ENCODE measurements at places on chromosomes 2 and 18.
A peak's percentile ranks its signal among the peaks of the same experiment; 100 is the strongest.

GRCh38 chr2:74849228-74849892 is 15.4 kb downstream of the HK2 start:
- DNase-seq, result peak; percentile 36

DNA sequence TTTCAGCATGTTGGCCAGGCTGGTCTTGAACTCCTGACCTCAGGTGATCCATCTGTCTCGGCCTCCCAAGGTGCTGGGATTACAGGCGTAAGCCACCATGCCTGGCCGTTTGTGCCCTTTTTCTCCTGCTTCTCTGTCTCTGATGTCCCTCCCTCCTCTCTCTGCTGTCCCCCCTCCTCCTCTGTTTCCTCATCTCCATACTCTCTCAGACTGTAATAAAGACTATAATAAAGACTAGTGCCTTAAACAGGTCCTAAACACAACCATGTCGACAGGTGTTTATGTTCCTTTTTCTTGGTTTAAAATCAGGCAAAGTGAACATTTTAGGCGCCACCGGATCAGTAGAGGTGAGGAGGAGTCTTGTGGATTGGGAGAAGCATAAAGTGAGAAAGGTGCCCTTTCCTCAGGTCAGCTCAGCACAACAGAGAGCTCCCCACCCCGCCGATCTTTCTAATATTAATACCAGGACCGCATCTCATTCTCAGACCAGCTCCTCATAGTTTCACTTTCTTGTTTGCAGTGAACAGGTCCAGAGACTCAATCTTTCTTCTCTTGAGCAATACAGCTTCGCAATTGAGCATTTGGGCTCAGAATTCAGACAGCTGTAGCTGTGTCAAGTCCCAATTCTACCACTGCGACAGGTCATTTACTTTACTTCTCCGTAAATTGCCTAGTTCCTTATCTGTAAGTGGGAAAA is 23.7 kb downstream of the TIMM21 start:
- no peak for DNase-seq

DNA sequence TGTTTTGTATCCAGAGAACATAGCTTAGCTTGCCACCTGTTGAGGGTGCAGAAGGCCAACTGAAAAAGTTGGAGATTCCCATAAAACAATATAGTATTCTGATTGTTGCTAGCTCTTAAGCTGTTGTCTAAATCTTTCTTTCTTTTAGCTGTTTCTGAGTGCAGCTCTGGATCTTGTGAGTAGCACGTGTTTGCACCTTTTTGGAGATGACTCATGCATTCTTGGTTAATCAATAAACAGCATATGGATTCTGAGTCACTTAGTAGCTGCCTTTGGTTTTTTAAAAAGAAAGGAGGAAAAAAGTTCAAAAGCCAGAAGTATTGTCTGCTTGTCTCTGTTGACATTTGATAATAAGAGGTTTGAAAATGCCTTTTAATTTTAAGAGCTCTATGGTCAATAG is 483.0 kb upstream of the FSIP2 start:
- DNase-seq, result no peak

DNA sequence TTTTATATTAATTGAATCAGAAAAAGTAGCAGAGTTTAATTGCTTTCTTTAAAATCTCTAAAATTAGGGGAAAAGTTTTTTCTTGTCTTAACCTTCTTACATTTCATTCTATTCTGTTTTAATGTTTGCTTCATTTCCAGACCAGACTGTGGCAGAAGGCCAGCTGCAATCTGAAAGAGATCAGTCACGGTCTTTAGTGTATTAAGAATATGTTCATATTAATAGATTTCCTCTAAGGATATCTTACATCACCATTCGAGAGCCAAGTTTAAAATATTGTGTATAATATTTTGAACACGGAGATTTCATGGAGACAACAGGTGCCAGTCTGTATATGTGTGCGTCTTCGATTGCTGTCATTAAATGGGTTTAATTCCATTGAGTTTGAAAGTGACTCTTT is 230.9 kb upstream of the ZSWIM2 start:
- DNase-seq, result no peak

DNA sequence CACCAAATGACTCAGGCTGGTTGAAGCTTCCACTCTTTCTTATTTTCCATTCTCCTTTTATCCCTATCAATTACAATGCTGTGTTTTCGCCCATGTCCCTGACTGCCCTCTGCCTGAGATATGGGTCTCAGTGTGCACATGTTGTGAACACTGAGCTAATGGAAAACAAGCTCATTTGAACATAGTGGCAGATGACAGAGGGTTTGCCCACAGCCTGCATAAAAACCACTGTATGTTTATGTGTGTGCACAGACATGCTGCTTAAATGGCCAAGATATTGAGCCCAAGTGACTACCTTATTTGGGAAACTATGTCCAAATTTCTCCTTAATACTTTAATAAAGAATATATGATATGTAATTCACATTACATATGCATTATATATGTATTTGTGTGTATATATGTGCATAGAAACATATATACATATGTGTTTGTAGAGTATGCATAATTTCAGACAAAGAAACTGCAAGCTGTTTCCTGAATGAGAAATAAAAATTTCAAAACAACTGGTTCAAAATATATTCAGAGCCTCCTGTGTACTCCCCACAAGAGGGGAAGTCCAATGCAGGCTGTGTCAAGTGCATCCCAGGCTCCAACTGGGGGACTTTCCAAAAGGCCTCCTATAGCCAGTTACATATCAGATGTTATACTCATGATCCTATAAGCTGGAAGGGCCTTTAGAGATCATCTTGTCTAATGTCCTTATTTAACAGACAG is 92.7 kb upstream of the CD302 start:
- no peak for DNase-seq

DNA sequence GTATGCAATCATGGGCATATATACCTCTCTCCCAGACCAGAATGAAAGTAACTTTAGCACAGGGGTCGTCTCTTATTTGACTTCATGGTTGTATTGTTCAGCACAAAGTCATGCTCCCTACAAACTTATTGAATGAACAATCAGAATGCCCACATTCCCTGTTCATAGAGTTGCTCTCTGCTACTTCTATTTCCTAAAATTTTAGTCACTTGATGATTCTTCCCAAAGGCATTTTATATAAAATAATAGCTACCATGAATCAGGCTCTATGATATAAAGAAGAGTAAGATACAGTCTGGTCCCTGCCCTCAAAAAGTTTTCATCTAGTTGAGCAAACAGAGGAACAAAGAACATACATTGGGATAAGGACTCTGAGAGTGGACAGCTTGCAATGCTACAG is 162.2 kb downstream of the SLC39A10 start:
- DNase-seq, result no peak

DNA sequence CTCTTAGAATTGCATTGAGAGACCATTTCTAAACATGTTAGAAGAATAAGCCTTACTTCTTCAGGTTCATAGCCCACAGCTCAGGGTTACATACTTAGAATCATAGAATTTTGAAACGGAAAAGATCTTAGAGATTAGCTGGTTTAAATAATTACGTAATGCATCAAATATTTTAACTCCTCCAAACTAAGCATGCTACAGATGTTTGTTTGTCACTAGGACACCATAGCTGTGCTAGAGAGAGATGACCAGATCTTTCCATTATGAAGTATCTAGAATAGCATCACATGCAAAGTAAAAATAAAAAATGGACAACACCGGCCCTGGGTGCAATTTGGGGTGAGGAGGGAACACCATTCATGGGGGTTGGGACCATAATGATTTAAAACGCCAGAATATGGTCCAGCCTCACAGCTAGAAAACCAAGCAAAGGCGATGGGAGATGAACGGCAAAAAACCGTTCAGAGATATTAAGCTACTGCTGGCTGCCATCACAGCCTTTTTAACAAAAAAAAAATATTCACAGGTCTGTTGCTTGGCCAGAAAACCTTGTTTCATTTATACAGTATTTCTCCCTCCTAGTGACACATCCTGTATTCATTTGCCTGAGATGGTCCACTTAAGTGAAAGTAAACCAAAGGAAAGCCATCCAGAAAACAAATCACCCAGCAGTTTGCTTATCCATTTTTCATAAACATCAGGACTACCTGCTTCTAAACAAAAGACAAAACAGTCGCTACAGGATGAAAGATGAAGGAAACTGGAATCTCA is 94.2 kb downstream of the EPHA4 start:
- DNase-seq, result peak; percentile 29

DNA sequence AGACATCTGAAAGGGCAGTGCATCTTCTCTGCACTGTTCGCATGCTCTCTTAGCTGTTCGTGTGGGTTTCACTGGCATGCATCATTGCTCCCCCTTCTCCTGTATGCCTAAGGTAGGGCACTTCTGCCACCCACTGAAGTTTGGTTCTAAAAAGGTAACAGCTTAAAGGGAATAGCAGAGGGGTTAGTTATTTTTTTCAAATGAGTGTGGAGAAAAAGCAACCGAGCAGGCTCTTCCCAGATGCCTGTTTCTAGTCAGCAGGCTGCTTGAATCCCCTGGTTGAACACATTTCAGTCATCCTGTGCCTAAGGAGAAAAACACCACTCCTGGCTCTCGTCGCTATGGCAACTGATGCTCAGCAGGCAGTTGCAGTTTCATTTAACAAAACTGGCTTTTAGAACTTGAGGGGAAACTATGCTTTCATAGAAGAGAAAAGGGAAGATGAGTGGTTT is 69.8 kb upstream of the GALNT3 start:
- DNase-seq, result no peak

DNA sequence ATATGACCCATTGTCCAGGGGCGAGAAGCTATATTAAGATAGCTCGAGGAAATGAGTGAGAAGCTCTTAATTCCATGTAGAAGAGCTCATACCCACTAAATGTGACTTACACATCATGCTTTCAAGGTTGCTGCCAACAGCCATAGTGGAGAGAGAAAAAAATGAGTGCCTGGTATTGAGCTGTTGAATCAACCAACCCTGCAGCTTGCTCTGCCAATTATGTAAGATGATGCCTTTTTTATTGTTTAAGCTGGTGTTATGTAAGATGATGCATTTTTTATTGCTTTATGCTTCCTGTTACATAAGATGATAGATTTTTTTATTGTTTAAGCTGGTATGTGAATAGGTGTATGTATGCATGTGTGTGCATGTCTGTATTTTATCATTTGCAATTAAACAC is 228.2 kb downstream of the CCDC178 start:
- no peak for DNase-seq

DNA sequence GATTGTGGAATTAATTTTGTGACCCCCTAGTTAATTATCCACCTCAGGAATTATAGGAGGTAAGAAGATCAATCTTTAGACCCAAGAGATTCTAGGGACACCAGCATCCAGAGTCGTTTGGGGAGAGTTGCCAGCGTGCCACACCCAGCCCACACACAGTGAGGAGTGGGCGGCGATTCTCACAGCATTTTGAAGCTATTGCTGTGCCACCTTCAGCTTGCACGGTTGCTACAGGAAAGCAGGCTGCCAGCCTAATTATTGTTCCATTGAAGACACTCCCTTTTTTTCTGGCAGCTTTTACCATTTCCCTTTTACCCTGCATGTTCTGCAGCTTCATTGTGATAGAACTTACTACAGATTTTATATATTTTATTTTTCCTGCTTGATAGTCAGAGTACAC is 13.1 kb upstream of the MYL12A start:
- DNase-seq, result no peak

DNA sequence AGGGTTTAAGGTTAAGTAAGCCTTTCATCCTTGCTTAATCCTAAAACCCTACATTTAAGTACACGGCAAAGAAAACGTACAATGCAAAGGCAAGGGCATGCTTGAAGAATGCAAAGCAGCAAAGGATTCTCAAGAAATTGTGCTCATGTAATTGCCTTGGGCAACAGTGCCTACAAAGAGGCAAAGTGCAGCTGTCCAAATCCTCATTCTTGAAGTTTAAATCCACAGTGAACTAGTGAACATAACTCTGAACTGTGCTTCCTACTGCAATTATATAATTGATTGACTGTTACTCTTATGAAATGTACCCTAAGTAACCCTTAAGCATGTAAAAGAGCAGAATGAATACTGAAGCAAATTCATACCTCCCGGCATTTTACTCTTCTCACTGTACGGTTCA is 85.4 kb downstream of the MAP3K20 start:
- peak; percentile 45 for DNase-seq

DNA sequence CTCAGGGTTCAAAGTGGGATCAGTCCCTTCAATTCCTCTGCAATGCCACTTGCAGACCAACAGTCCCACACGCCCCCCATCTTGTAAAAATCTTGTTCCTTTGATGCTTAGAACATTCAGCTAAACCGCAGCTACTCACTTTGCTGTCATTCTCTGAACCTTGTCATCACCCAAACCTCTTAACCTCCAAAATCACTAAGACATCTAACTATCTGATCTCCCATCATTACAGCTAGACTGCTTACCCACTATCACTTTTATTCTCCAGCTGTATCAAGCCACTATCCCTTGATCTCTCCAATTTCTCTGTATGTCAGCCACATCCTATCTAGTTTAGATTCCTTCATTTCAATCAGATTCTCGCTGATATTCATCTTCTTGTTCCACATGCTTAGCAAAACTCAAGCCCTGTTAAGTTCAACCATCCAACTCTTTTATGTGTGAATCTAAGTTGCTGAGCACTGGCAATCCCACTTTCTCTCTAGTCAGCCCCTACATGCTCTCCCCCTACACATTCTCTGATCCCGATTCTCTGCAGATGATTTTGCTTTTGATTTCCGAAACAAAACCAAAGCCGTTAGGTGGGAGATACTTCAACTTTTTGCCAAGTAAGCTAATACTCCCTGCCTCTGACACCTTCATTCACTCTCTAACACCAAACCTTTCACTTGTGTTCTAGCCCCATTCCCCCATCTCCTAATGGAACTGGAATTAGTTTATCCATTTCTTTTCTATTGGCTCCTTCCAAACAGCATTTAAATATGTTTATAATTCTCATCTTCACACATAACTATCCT is 4.6 kb downstream of the GTF3C2 start:
- DNase-seq, result no peak

GRCh38 chr2:138727956-138728355 is 52.2 kb downstream of the NXPH2 start:
- DNase-seq, result no peak

- DNase-seq, result no peak
Observed at GRCh38 chr18:24031916-24032315, 17.4 kb downstream of the TTC39C start.

DNA sequence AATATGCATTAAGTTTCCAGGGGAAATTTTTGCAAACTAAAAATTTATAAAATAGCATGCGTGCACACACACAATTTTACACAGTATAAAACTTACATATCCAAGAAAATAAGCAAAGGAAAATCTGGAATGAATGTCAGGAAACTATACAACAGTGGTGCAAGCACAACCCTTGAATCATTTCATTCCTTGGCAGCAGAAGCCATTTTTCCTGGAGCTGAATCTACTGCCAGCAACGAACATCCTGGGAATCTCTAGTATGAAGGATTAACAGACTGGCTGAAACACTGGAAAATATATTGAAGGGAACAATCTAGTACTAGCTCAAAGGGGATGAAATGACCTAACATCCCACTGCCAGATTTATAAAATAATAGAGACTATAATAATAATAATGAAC is 235.3 kb downstream of the DYM start:
- DNase-seq, result peak; percentile 78

- DNase-seq, result no peak
Observed at GRCh38 chr18:55508651-55509050, 79.3 kb downstream of the TCF4 start.

DNA sequence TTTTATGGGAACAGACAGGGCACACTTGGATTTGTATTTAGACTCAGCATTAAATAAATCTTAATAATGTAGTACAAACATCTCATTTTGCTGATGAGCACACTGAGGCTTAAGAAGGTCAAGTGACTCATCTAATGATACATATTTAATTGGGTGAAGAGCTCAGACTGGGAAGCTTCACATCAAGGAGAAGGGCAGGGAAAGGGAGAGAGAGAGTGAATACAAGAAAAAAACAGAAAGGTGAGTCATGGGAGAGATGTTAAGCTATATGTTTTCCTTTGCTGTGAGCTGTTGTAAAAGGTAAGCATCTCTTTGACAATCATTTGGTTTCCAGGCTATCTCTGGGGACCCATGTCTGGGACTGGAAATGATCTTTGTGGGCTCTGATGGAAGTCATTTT is 277.8 kb downstream of the SETBP1 start:
- peak; percentile 27 for DNase-seq
